Stimulated activated CD8-positive, alpha-beta memory T cell treated with anti-CD3 and anti-CD28 coated beads, Interleukin-7, amount 100 ng/mL, for 1 hour (primary cell): ENCODE measurements at places on chromosomes 3 and 15.

- DNase-seq, result no peak
Observed at GRCh38 chr3:128505771-128506170, 12.8 kb upstream of the GATA2 start.

GRCh38 chr3:71500696-71501095 is 82.8 kb downstream of the FOXP1 start:
- DNase-seq, result no peak

GRCh38 chr3:56918111-56918568 is 116.4 kb upstream of the ARHGEF3 start:
- no peak for DNase-seq

DNA sequence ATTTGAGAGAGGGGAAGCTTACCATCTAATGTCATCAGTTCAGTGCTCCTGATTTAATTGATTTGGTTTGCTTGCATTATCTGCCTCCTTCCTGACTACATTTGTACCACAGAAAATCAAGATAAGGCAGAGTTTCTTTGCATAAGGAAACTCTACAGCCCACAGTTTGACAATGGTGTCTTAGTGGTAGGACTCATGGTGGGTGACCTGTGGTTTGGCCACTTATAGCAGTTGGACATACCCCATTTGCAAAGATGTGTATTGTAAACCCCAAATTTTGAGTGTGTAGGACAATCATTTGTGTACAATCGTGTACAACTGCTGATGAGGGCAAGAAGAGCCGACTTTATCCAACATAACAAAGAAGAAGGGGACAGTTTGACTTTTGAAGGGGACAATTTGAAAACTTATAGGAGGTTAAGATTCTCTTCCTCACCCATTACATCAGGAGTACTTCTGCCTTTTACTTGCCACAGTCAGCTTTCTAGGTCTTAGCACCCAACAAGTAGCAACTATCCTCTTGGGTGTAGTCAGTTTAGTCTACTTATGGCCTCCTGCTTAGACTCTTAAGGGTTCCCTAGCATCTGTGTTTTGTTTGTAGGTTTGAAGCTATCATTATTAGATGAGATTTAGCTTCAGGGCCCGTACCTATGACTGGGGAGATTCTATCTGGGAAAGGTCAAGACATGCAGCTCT is 6.2 kb downstream of the TGFBR2 start:
- no peak for DNase-seq

DNA sequence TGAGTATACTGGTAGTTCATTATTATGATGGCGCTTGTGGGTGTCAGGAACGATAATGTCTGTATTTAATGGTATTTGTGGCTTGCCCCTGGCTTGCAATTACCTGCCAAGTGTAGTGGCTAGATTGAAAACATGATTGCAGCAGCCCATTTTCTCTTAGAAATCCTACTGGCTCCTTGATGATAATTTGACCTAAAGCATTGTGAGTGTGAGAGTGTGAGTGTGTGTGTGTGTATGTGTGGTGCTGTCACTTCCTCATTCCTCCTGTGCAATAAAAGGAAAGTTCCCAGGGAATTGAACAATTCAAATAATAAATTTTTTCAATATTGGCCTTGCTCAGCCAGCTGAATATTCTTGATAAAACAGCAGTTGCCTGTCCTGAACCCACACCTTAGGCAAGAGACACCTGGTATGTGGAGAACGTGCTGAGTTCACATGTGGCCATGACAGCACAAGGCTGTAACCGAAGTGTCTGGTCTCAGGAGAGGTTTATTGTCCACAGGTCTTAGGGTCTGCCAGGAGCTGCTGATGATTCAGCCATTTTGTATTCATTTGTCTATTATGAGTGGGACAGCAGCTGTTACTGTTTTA is 193.3 kb downstream of the CD47 start:
- no peak for DNase-seq
